ENCODE measurements at places on chromosomes 2 and 18.

DNA sequence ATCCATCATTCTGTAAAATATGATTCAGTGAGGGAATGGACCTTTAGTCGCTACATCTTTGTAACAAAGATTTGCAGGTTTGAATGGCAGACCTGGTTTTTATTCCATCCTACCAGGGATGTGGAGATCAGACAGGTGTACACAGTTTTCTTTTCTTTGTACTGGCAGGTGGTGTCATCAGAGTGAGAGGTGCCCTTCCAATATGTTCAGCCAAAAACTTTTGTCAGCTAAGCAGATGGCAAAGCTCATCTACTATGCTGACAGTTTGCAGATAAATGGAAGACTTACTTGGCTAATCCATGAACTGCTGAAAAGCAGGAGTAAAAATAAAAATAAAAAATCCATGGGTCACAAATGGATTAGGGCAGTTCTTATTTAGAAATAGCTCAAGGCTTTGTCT, 185.5 kb upstream of the DOK6 start:
- DNase-seq: no peak

- no peak for DNase-seq
Measured at GRCh38 chr2:72367530-72368225, 220.0 kb upstream of the CYP26B1 start.

DNA sequence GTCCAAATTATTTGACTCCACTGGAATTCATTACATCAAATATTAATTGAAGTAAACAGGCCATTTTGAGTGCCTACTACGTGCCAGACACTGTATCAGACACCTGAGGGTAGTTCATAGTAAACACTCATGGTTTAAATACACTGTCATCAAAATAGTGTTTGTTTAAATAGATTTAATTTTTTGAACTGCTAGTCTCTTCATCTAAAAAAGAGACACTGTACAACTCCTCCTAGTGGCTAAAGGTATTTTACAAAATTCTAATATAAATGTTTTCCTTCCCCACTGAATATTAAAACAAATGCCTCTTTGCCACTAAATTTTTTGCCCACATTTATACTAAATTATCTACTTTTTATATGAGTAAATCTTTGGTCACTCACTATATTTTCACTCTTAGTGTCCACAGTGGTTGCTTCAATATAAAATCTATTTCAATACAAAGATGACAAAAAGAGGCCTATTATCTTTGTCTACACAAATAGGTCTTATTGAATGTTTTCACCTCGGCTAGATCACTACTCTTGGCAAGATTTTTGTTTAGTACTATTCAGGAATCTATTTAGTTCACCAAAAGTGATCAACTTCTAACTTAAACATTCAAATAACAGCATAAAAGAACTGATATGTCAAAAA, 122.1 kb downstream of the TMEM247 start:
- no peak for DNase-seq

- DNase-seq: no peak
Measured at GRCh38 chr2:144707736-144708326, 187.9 kb upstream of the ZEB2 start.

DNA sequence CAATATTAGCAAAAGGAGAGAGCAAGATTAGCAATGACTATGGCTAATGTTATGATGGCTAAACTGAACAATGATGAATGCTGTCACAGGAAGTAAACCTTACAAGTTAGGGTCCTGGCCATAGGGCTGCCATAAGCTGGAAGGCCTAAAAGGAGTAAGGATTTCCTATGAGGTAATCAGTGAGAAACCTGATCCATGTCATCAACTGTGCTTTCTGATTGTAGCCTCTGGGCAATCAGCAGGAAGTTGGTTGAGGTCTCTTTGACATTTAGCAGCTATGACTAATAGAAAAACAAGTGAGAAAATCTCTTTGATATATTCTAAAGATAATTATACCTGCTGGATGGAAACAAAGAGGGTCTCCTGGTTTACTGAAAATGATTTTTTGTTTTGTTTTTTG, 193.0 kb downstream of the RAB3GAP1 start:
- no peak for DNase-seq

DNA sequence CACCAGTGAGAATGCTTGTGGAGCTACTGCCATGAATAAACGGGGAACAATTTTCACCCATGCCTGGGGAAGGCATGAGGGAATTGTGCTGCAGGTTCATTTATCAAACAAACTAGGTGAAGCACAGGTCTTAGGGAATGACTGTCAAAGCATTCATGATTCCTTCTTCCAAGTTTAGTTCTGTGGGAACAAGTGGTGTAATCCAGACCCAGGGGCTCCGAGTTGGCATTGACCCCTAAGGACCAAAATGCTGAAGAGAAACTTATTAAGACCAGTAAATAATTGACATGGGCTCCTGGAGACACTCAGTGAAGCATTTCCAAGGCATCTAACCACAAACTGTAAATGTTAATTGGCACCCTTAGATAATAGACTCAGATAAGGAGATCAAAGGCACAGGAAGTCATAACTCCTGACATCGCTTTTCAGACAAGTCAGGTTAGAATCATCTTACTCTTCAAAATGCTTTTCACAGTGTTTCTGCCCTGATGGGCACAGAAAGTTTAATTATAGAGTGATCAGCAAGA, 96.9 kb downstream of the SPP2 start:
- DNase-seq: no peak

Data from stimulated activated CD4-positive, alpha-beta T cell treated with anti-CD3 and anti-CD28 coated beads, Interleukin-1b, Interleukin-23, amount 100 ng/mL, for 1 hour (primary cell).